ENCODE measurements at places on chromosomes 6 and 20.

DNA sequence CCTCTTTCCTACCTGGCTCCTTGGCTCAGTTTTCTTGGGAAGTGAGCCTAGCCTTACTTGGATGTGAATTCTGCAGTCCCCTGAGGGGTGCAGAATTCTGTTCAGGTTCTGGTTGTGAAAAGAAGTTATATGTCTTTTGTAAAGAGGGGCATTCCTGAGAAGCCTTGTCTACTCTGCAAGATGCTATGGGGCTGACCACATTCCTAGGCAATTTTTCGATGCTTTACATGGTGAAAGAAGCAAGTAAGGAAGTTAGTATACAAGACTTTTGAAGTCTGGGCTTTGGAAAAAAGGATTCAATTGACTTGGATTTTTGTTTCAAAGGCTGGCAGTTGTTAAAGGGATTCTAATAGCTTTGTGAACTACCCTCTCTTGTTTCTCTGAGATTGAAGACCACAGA is 167.9 kb upstream of the STMND1 start:
- DNase-seq: no peak

DNA sequence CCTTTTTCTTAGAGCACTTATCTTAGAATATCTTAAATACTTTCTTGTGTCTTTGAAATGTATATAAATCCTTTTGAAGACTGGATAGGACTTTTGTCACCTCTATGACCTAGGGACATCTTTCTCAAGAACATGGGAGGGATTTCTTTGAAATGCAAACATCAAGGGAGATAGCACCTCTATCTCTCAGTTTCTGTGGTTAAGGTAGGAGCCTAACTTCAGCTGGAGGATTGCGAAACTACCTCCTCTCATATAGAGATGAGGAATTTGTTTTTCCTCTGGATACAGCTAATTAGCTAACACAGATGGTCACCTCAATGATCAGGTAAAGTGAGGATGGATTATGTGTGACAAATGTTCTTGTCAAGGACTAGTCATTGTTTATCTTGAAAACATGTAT is 631.3 kb upstream of the IMPG1 start:
- DNase-seq: no peak

DNA sequence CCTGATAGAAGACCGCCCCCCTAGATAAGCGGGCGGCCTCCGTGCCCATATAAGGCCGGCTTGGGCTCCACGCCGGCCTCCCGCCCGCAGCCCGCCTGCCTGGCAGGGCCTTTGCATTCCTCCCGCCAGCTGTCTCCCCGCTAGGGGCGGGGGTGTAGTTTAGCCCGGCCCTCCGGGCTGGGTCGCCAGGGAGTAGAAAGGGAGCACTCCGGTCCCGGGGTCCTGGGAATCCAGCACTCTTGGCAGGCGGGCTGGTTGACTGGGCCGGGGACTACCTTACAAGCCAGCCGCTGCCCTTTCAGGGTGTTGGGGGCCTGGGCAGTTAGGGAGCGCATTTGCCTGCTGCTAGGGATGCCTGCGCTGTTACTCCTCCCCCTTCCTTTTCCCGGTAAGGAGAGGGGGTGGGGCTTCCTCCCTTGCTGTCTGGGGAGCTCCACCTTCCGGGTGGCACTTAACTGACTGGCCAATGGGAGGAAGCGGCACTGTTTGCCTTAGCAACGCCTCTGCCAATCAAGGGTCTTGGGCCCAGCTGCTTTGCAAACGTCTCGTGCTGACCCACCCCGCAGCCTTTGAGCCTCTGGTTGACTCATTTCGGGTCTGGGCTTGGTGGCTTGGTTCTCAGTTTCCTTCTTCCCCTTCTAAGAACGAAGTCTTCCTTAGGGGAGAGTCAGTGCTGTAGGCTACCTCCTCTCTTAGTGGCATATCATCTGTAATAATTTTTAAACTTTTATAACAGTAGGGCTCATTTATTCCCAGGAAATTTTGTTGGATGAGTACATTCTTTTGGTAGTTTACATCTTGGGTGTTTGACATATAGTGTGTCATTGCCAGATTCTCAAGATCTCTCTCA is 3.4 kb downstream of the SRF start:
- DNase-seq: peak; percentile 99

DNA sequence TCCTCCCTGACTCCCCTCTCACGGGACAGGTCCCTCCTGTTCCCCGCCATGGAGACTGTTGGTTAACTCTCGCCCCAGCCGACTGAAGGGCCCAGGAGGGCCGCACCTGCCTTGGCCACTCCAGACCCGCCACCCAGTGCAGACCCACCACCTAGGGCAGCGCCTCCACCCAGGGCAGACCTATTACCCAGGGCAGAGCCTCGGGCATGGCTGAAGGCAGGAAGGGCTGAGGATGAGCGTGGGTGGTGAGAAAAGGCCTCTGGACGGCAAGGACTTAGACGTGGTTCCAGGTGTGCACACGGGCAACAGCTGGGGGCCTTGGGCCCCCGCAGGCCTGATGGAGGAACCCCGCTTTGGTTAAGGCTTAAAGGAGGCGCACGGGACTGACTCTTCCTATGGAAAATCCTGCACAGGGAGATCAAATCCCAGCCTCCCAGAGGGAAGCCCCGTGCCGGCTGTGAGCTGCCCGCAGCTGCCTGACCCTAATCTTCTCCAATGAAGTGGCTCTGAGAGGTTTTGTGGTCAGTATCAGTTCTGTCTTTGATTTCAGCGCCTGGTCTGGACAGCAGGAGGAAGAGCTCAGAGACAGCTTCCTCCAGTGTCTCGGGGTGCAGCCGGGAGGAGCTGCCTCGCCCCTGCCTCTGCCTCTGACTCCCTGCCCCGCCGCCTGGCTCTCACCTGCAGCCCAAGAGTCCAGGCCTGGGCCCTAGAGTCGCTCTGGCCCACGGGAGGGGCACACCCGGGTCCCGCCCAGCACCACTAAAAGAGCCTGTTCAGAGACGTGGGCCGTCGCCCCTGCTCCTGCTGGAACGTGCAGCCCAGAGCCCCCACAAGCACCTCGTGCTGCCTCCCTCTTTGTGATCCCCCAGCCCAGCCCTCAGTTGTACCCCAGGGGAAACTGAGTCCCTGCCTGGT is 12.1 kb upstream of the CHRNA4 start:
- no peak for DNase-seq

- DNase-seq: no peak
Observed at GRCh38 chr20:51042064-51042463, 19.2 kb upstream of the KCNG1 start.

DNA sequence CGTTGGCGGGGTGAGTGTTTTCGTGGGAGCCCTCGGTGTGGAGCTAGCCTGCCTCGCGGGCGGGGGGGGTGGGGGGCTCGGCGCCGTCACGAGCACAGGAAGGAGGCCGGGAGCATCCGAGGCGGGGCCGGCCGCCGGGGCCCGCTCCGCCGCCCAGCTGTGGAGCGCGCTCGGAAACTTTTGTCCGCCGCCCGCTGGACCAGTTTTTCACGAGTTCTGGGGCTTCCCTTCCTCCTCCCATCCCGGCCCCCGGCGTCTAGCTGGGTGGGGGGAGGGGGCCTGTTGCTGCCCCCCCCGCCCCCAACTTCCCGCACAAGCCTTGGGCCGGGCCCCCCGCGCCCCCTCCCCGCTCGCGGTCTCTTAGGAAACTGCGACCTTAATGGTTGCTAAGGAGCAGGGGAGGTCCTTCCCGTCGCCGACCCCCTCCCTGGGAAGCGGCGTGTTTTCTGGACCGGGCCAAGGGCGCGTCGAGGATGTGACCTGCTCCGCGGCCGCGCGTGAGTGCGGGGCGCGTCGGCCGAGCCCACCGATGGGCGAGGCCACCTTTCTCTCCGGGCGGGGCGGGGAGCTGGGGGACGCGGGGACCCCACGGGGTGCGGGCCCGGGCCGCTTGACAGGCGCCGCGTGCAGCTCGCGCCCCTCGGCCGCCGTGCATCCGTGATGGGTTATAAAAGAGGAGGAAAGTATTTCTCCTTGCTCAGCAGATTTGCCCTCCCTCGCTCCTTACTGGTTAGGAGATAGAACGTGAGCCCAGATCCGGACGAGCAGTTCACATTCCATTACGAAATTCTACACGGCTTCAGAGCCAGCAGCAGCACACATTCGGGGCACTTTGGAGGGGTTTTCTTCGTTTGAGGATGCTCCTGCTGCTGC is 1.4 kb downstream of the RREB1 start:
- DNase-seq: peak; percentile 64

DNA sequence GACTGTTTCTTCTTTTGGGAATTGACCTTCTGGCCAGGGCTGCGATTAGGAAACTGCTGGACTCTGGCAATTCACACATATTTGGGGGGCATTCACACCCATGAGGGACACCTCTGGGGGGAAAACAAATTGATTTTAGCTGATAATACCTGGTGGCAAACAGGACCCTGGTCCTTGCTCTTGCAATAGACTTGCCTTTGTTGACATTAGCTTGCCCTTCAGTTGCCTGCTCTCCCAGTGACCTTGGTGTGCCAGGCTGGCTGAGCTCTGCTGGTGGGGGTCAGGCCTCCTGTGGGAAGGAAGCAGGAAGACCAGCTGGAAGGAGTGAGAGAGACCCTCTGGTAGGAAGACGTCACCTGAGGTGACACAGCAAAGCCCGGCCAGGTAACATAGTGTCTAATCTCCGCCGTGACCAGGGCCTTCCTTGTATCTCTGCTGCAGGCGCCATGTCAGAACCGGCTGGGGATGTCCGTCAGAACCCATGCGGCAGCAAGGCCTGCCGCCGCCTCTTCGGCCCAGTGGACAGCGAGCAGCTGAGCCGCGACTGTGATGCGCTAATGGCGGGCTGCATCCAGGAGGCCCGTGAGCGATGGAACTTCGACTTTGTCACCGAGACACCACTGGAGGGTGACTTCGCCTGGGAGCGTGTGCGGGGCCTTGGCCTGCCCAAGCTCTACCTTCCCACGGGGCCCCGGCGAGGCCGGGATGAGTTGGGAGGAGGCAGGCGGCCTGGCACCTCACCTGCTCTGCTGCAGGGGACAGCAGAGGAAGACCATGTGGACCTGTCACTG is 5.3 kb downstream of the CDKN1A start:
- DNase-seq: no peak

- DNase-seq: peak; percentile 38
Observed at GRCh38 chr6:159608961-159609651, 83.9 kb downstream of the SOD2 start.

GRCh38 chr20:38169636-38170193 is 4.6 kb upstream of the TGM2 start:
- no peak for DNase-seq

DNA sequence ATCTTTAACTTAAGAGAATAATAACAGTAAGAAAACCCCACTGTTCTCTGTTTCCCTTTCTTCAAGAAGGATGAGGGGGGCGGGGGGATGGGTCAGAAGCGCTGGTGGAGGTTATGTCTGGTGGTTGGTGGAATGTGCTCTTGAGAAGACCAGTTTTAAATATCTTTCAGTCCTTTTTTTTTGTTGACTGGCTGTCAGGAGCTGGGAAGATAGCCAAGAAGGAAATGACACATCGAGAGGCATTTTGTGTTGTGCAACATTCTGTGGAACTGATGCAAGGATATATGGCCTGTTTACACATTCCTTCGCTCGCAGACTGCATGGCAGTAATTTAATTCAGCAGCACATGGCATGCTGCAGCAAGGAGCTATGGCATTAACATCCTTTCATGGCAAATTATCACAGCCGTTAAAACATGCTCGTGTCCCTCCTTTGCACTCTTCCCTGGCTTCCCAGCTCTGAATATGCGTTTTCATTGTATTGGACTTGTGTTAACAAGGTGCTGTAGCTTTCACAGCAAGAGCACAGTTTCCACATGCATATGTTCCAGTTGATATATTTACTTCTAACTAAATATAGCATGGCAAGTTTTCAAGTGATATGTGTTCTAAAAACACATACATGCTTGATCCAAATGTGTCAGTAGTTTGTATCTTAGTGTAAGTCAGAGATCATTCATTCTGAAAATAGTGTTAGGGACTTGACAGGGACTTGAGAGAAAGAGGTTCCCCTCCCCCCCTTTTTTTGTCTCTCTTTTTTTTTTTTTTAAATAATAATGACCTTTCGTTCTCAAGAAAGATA is 68.2 kb upstream of the SUPT3H start:
- peak; percentile 94 for DNase-seq

- no peak for DNase-seq
Observed at GRCh38 chr6:118700531-118700930, 49.1 kb upstream of the CEP85L start.

GRCh38 chr6:144855812-144856531 is 570.8 kb downstream of the UTRN start:
- no peak for DNase-seq

DNA sequence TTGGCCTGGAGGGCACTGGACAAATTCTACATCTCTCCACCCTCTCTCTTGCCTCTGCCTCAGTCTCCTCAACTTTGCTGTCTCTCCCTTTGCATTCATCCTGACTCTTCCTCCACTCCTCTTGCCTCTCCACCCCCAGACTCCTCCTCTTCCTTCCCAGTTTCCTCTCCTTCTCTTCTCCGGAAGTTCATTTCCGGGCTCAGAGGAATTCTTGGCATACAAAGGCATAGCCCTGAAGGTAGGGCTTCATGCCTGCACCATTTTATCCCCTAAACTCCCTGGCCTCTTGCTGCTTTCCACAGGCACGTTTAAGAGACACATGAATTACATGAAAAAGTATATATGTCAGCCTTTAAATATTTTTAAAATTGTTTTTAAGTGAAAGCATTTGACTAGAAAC is 10.6 kb downstream of the BFSP1 start:
- no peak for DNase-seq

DNA sequence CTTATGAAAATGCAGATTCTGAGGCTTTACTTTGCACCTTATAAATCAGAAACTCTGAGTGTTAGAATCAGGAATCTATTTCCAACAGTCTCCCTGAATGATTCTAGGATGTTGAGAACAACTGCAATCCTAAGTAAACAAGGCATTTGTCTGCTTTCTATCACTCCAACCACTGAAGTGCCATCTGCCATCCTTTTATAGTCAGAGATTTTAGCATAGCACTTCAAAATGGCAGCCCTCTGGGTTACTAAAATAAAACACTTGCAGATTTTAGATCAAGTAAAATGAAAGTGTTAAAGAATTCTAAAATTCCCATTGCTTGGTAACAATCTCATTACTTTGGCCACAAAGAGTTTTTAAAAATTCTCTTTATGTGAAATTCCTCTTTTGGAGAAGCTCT is 258.9 kb downstream of the CD109 start:
- DNase-seq: peak; percentile 44

GRCh38 chr6:127813699-127814027 is 87.2 kb downstream of the THEMIS start:
- DNase-seq: no peak

DNA sequence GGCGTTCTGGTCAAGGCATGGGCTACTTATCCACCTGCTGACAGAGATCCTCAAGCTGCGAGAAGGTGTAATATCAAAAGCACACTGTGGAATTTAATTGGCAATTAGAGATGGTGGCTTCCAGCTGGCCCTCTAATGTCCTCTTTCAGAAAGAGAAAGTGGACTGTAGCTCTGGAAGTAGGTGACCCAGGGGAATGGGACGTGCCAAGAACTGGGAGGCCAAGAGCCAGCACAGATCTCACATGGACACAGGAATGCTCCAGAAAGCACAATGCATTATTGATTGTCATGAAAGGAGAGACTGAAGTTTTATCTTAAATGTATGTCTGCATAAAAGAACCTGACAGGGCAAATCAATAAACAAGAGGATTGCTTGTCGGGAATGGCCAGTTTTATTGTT is 198.6 kb upstream of the CDH4 start:
- DNase-seq: no peak

GRCh38 chr6:156953479-156954146 is 176.4 kb downstream of the ARID1B start:
- DNase-seq: peak; percentile 45
